ENCODE measurements at places on chromosomes 12 and 14.
A peak's percentile ranks its signal among the peaks of the same experiment; 100 is the strongest.

DNA sequence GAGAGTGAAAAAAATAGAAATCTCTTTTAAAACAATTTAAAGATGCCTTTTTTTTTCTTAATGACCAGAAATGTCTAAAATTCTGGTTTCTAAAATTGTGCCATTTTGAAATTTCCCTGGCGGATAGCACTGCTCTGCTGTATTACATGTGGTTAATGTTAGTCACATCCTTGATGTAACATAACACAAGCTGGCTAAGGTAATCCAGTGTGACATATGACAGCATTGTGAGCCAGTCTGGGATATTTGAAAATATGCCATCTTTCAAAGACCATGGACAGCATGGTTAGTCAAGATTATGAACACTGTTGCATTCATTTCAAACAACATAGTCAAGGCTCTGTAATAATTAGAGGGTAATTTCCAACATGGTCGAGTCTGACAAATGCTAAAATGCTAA is 133.2 kb downstream of the ALX1 start:
- no peak for DNase-seq

DNA sequence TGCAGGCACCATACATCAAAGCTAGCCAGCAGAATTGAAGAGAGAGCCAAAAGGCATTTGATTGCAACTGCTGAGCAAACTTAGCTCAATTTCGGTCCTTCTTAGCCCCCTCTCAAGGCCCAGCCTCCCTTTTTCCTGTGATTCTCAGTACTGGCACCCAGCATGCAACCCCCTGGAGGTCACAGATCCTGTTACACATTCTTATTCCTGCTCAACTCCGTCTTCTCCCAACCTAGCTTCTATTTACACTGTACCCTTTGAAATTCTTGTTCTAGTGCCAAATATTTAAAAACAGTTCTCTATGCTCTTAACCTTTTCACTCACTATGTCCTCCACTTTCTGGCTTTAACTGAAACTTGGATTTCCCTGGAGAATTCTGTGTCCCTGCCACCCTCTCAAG is 131.3 kb upstream of the CPSF6 start:
- no peak for DNase-seq

GRCh38 chr12:54437243-54437642 is 18.2 kb upstream of the ITGA5 start:
- DNase-seq: no peak

- DNase-seq: no peak
These were observed 40.9 kb upstream of the NOS1 start for GRCh38 chr12:117402363-117402762.

GRCh38 chr12:81257947-81258551 is 180.2 kb downstream of the ACSS3 start:
- no peak for DNase-seq

GRCh38 chr14:64676410-64677008 is 27.7 kb upstream of the PLEKHG3 start:
- DNase-seq: no peak

- no peak for DNase-seq
These were observed 167.5 kb upstream of the SRRM4 start for GRCh38 chr12:118813778-118814357.

DNA sequence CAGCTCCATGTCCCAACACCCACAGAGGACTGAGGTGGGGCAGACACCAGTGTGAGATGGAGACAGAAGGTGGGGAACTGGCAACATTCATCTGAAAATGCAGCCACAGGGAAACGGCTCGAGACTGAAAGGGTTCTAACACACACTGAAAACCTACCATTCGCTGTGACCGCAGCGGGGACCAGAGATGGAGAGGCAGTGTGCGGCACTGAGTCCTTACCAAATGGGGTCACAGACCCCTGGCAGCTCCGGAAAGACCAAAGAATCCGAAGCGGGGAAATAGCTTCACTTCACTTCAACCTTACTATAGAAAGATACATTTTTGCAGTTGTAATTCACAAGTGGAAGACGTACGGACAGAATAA is 9.6 kb downstream of the BAG5 start:
- DNase-seq: no peak

- no peak for DNase-seq
These were observed 18.1 kb downstream of the ADCY6 start for GRCh38 chr12:48770756-48771155.

DNA sequence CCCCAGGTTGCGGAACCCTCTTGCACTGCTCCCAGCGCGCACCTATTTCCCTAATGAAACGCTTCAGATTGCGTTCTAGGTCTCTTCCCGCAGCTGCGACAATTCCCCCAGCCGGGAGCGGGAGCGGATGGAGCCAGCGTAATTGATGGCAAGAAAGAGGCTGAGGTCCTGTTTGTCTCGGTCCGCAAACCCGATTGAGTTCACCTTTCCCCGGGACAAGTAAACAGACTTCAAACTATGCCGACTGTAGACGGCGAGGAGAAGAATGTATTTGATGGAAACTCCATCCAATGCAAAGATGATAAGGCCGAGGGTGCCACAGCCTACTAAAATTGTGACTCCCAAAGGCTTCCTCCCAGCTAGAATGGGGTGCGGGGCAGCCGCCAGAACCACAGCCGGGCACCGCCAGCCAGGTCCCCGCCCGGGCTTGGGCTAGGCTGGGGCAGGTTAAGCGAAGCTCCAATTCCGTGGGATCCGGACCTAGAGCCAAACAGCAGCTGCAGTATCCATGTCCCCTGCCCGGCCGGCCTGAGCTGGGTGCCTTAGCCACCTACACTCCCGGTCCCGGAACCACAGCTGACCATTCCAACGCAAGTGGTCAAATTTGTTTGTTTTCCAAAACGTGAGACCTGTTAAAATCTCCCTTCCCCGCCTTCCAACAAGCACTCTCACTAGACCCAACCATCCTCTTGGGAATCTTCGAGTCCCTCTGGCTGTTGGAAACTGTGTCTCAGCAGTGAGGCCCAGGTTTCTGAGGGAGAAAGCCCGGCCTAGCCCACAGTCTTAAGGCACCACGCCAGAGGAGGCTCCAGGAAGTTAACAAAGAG is 5.5 kb downstream of the NKX2-1 start:
- DNase-seq: no peak

- no peak for DNase-seq
These were observed 89.8 kb downstream of the KIF26A start for GRCh38 chr14:104228221-104228620.

GRCh38 chr12:131716282-131716681 is 5.4 kb downstream of the SFSWAP start:
- DNase-seq: no peak

- DNase-seq: no peak
These were observed 43.4 kb upstream of the RIN3 start for GRCh38 chr14:92470215-92470614.

DNA sequence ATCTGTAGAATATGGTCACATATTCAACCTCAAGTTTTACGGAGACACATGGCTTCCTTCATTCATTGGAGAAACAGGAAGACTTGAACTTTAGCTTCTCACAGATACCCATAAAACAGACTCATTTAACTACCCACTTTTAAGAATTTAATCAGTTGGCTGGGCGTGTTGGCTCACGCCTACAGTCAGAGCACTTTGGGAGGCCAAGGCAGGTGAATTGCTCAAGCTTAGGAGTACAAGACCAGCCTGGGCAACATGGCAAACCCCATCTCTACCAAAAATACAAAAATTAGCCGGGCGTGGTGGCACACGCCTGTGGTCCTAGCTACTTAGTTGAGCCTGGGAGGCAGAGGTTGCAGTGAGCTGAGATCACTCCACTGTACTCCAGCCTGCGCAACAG is 64.7 kb upstream of the STAC3 start:
- DNase-seq: no peak

- peak; percentile 20 for DNase-seq
These were observed 701 bp downstream of the SPRING1 start for GRCh38 chr12:116736962-116737773.

DNA sequence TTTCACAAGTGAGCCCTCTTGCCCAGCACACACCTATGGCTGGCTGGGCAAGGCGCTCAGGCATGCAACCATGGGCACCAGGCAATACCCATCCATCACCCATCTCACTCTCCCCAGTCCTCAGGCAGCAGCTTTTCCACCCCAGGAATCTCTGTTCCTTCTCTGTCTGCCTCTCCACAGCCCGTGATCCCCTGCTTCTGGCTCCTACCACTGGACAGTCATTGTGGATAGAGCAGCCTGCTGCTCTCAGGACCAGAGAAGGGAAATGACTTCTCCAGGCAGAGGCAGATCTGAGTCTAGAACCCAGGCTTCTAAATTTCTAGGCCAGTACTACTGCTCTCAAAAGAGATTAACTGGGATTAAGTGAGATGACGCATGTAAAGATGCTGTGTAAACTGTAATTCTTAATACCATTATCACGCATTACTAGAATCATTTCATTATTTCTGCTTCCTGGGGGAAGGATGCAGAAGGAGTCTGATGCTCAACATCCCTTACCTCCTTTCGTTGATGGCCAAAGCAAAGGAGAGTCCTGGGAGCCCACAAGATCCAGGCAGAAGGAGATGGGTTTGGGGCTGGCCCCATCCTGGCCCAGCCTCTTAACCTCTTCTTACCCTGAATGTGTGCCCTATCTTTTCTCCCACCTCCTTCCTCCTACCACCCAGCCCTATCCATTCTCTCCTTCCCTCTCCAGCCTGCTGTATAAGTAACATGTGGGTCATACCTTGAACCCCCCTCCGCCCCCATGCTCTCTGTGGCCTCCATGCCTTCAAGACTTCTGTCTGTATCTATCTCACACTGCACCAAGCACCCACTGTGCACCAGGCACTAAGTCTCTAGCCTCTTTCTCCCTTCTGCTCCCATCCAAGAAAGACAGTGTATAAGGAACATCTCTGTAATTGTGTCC is 4.8 kb upstream of the AQP5 start:
- DNase-seq: no peak

DNA sequence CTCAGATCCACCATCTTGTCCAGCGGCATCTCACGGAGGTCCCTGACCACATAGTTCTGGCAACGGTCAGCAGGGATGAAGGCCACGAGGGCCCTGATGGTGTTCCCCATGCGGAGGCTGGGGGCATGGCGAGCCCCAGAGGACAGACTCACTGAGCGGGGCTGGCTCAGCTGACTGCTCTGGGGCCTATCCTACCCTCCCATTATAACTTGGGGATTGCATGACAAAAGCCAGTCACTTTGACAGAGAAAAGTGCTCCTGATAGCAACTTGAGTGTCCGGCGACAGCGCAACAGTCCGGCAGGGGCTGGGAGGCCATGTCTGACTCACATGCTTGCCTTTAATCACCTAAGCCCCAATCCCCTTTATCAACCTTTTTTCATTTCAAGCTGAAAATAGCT is at the start of gene LRRC10:
Gene LRRC10 (minus strand): TSS at position 179 of the 400 bp plus-strand sequence. CDS start 69 bp downstream, at position 110.
- no peak for DNase-seq

DNA sequence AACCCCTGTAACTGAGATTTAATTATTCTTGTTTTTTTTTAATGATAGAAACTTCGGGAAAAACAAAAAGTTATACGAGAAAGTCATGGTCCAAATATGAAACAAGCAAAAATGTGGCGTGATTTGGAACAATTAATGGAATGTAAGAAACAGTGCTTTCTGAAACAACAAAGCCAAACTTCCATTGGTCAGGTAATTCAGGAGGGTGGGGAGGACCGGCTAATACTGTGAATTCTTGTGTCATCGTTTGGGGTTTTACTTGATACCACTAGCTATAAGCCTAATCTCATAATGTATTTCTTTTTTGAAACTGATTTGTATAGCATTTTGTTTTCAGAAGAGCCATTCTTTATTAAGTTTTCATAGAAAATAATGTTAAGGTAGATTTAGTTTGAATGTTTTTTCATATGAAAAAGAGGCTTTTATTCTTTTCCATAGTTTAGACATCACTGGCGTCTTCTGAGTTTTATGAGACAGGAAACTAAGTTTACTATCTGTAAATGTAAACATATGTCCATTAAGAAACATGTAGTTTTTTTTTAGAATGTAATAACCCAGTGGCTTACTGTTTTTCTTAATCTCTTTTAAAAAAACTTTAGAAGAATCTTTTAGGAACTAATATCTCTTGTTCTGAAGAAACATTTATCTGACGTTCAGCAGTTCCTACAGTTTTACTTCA is 62.9 kb upstream of the ATP2A2 start:
- DNase-seq: no peak

DNA sequence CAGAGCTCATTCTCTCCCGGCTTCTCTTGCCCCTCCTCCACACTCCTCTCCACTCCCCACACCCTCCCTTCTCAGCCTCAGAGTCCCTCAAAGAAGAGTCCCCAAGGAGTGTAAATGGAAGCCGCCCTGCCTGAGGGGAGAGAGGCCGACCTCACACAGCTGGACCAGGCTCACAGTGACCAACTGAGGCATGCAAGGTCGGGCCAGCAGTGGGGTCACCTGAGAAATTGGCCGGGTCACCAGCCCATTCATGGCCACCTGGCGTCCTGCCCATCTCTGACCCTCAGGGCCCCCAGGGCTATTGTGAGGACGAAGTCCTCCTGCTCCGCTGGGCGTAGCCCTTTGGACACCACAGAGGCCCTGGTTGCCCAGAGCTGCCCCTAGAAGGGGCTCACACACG is 49.5 kb upstream of the NUAK1 start:
- no peak for DNase-seq

DNA sequence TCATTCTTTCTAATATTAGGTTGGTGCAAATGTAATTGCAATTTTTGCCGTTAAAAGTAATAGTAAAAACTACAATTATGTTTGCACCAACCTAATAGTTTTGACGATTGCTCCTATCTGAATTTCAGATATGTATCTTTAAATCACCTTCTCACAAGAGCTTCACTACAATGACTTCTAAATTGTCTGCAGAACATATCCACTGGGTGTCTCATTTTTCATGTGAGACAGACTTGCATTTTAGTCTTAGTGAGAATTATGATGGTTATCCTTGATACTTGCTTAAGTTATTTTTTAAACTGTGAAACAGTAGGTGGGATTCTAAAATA is 84.6 kb downstream of the ITPR2 start:
- no peak for DNase-seq

DNA sequence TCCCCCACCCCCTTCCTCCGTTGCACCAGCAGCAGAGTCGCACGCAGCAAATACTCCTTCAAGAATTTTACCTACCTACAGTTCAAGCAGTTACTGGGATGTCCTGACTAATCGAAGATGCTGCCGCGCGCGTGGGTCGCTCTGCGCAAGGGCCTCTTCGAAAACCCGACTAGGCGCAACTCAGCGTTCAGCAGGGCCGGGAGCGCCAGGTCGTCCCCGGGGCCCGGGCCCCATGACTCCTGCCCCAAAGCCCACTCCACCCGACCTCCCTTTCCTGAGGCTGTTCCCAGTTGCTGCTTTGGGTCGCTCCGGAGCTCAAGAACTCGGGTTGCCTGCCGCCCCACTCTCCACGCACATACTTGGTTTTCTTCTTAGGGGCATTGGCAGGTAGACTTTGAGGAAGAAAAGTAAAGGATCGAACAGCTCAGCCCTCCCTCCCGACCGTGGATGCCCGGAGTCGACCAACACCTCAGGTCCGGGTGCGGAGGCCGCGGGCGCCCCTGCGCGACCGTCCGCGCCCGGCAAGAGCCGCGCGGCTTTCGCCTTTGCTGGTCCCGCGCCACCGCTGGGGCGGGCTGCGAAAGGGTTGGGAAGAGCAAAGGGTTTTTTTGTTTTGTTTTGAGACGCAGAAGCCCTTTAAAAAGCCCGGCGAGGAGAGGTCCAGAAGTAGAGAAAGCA is 1.9 kb downstream of the BMP4 start:
- DNase-seq: peak; percentile 35
